ENCODE measurements at places on chromosomes 6 and 20.

GRCh38 chr6:11428371-11428770, 109.2 kb upstream of the TMEM170B start:
- DNase-seq, result no peak

- DNase-seq, result peak; percentile 74
These were observed 82.1 kb downstream of the PREP start for GRCh38 chr6:105320765-105321164.

- peak; percentile 65 for DNase-seq
These were observed 16.9 kb downstream of the LAMA5 start for GRCh38 chr20:62350098-62350628.

DNA sequence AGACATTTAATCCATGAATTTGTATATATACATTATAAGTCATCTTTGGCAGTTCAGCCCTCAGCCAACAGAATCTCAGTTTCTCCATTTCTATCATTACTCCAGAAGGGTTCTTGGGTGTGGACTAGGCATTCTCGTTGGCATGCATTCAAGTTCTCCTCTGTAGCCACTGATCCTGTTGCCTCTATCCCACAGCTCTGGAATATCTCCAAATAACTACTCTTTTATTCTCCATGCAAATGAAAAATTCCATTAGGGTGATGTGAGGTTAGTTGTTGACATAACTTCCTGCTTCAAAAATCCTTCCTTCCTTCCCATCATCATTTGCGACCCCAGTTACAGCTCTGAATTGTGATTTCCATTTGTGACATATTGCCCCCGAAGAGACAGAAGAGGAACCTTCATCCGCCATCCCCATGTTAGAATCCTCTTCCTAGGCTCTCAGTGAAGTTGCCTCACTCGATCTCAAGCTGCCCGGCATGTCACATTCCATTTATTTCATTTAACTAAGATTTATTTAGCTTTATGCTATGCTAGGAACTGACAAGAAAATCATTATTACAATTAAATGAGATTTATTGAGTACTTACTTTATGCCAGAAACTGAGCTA, 93.7 kb upstream of the EDN1 start:
- no peak for DNase-seq

DNA sequence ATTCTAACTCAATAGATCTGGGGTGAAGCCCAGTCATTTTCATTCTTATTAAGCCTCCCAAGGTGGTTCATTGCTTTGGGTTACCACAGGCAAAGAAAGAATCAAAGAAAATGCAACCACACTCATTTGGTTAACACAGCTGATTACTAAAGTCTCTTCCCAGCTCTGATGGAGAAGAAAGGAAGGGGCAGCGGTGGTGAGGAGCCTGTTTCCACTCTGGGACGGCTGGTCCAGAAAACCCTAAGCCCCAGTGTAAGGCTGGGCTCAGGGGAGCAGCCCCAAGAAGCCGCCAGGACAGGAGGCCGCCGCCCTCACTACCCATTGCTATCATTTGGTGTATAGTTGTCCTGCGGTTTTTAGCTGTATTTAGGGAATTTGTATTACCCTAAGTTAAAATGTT, 226.9 kb downstream of the CD83 start:
- DNase-seq, result no peak

DNA sequence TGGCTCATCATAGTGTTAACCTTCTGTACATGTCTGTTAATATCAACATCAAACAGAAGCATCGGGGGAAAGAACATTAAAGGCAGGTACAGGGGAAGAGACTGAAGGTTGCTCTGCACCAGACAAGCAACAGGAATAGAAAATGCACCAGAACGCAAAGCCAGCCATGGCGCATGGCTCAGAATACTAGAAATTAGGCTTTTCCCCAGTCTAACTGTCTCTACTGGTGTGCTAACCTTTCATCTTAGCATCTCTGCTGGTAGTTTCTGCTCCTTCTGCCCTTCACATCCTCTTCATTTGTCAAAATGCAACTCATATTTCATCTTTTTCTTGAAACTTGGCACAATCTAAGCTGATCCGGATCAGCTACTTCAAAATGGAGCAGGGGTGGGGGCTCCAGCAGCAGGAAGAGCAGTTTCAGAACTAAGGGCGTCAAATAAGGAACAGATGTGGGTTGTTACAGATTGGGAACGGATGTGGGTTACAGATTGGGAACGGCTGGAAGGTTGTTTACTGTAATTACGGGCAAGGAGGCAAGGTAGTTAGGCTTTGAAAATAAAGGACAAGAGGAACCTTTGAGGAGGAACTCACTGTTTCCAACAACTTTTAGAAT, 13.1 kb upstream of the RNASET2 start:
- DNase-seq, result no peak

Measured in NCI-H1105 (cell line).